ENCODE measurements at places on chromosomes 7 and 10. TPM values are rescaled to one million over a fixed set of nuclear protein-coding genes. Genes with fewer than 3 reads are reported as not detected.

CC2D2B gene
- not detected for total RNA-seq

GRCh38 chr7:138417078-138417700 is 42.9 kb upstream of the TRIM24 start:
- no peak for DNase-seq
- H3K27me3 ChIP-seq = no peaks in the 10 kb centered on the region
- no peaks in the 10 kb centered on the region for H3K4me1 ChIP-seq

DNA sequence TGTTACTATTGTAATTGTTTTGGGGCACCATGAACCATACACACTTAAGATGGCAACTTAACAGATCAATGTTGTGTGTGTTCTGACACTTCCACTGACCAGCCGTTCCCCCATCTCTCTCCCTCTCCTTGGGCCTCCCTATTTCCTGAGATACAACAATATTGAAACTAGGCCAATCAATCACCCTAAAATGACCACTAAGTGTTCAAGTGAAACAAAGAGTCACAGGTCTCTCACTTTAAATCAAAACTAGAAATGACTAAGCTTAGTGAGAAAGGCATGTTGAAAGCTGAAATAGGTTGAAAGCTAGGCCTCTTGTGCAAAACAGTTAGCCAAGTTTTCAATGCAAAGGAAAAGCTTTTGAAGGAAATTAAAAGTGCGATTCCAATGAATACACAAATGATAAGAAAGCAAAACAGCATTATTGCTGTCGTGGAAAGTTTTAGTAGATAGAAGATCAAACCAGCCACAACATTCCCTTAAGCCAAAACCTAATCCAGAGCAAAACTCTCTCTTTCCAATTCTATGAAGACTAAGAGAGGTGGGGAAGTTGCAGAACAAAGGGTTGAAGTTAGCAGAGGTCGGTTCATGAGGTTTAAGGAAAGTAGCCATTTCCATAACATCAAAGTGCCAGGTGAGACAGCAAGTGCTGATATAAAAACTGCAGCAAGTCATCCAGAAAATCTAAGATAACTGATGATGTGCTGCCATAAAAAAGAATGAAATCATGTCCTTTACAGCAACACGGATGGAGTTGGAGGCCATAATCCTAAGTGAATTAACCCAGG is 90.6 kb downstream of the MTPN start:
- no peaks in the 10 kb centered on the region for H3K27me3 ChIP-seq
- H3K4me1 ChIP-seq = no peaks in the 10 kb centered on the region
- H3K36me3 ChIP-seq = no peaks in the 10 kb centered on the region
- H3K27ac ChIP-seq = no peak overlapping the region
- H3K4me3 ChIP-seq = no peak overlapping the region
- DNase-seq = no peak

- no peaks in the 10 kb centered on the region for H3K27me3 ChIP-seq
- no peaks in the 10 kb centered on the region for H3K36me3 ChIP-seq
- no peak overlapping the region for H3K4me3 ChIP-seq
- H3K27ac ChIP-seq = no peak overlapping the region
Observed at GRCh38 chr7:125122173-125122572, 192.5 kb upstream of the POT1 start.

DNA sequence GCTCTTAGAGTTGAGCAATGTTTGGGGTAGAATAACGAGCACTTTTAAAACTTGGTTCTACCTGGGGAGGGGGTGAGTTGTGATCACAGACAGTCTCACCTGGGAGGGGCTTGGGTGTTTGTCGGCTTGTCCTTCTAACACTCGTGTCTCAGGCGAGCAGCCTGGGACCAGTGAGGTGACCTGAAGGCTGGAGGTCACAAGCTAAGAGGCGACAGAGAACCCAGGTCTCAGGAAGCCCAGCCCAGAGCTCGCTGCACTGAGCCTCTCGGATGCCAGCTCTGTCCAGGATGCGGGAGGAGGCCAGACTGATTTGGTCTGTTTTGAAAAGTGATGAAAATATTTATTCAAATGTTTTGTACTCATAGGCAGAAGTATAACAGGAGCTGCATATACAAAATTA is 11.8 kb downstream of the HTRA1 start:
- H3K36me3 ChIP-seq = no peaks in the 10 kb centered on the region
- DNase-seq = no peak
- H3K27me3 ChIP-seq = peaks cover 23% of the 10 kb centered on the region
- H3K4me1 ChIP-seq = peaks cover 16% of the 10 kb centered on the region
- H3K4me3 ChIP-seq = no peak overlapping the region

SLC26A5 gene
- not detected for total RNA-seq

FANK1 gene
- 1.1 TPM for total RNA-seq

DNA sequence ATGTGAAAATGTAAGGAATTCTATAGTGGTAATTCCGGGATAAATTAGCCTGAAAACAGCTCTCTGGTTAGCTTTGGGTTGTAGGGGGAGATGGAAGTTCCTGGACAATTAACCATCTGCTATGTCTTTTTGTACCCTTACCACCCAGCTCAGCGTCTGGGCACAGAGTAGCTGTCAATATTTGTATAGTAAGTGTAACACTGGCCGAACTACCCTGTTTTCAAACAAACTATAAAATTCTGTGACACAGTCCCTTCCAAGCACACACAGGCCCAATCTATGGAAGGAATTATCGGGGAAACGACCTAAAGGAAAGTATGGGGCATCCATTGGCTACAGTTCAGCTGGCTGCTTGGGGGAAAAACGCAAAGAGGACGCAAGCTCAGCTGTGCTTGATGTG is 869 bp upstream of the LHFPL3 start:
- H3K36me3 ChIP-seq = no peaks in the 10 kb centered on the region
- DNase-seq = no peak
- H3K4me1 ChIP-seq = peaks cover 8% of the 10 kb centered on the region
- H3K4me3 ChIP-seq = no peak overlapping the region
- peaks cover 72% of the 10 kb centered on the region for H3K27me3 ChIP-seq

DNA sequence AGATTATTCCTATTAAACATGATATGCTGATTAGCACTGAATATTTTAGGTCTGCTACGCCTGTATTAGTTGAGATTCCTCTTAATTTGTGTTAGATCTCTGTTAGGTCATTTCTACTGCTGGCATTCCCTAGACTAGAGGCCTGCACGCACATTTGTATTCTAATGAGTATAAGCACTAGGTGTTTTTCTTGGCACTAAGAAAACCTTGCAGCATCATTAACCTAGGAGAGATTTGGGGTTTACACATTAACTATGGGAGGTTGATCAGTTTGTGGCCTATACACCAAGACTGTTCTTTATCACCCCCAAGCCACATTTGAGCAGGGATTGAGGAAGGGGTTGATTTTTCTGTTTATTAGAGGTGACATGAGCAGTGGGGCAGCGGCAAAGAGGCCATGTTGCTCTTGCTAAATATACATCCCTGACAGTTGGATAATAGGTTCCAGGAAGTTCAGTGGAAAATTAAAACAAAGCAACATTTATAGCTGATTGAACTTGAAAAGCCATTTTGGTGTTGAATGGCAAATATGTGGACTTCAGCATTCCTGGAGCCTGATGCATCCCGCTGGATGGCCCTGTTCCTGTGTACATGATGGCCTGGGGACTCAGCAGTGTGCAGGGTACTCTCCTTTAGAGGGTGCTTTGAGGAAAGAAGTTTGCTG is 65.2 kb downstream of the GBF1 start:
- H3K27ac ChIP-seq = no peak overlapping the region
- peaks cover 48% of the 10 kb centered on the region for H3K4me1 ChIP-seq
- H3K4me3 ChIP-seq = no peak overlapping the region
- DNase-seq = no peak
- H3K27me3 ChIP-seq = no peaks in the 10 kb centered on the region

TMEM236 gene
- total RNA-seq = 0.12 TPM

DNA sequence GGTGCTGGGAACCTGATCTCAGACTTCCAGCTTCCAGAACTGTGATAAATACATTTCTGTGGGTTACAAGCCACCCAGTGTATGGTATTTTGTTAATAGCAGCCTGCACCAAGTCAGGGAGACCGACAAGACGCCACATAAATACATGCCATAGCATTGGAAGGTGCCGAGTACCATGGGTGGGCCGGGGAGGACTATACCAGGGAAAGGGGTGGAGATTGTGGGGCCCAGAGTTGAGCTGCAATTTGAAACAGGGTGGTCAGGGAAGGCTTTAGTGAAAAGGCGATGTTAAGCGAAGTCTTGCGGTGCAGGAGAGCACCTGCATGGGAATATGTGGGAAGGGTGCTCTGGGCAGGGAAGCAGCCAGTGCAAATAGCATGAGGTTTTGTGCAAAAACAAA is 88.9 kb upstream of the LRRC4 start:
- H3K27ac ChIP-seq = no peak overlapping the region
- no peaks in the 10 kb centered on the region for H3K27me3 ChIP-seq
- H3K4me3 ChIP-seq = no peak overlapping the region
- no peak for DNase-seq

DNA sequence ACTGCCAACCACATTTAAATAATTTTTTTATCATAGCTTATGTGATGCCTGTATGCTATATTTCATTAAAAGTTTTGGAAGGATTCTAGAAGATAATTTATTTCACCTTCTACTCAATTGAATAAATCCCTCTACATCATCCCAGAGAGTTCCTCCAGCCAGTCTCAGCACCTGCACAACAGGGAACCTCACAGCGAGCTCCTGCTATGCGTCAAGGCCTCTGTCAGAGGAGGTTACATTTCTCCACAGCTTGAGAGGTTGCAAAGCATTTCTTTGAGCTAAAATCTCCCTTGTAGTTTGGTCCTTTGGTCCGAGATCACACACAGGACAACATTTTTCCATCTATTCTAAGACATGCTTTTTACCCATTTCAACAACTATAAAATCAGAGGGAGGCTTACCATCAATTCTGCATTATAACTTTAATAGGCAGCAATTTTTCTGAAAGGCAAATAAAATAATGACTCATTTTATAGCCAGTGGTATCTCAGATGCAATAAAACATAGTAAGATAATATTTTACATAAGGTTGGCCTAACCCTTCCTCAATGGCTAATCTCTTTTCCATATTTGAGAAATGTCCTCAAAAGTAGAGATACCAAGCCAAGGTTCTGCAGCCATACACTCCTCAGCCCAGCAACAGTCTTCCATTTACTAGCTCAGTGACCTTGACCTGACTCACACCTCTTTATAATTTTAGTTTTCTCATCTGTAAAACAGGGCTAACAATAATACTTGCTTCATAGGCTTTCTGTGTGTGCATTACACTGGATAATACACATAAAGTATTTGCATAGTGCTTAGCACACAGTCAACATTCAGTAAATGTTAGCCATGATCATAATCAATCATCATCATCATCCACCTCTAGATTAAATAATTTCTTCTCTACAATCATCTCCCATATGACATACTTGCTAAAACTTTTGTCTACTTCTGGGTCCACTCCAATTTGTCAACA is 68.8 kb downstream of the DOCK4 start:
- no peak for DNase-seq
- H3K36me3 ChIP-seq = no peaks in the 10 kb centered on the region
- no peaks in the 10 kb centered on the region for H3K27me3 ChIP-seq
- no peak overlapping the region for H3K4me3 ChIP-seq
- H3K4me1 ChIP-seq = no peaks in the 10 kb centered on the region

Data from activated naive CD8-positive, alpha-beta T cell treated with anti-CD3 and anti-CD28 coated beads for 36 hours (primary cell).